ENCODE measurements at places on chromosomes 1 and 21. TPM values are rescaled to one million over a fixed set of nuclear protein-coding genes. Genes with fewer than 3 reads are reported as not detected.

PBX1 gene
- 98.7 TPM for total RNA-seq

PPIAL4G gene
- 0.61 TPM for total RNA-seq

ZZZ3 gene
- 36.7 TPM for total RNA-seq

ADGRB2 gene
- 15.8 TPM for total RNA-seq

KRTAP19-3 gene
- not detected for total RNA-seq

All from glutamatergic neuron (in vitro differentiated cells).